ENCODE measurements at places on chromosomes 4 and X.

DNA sequence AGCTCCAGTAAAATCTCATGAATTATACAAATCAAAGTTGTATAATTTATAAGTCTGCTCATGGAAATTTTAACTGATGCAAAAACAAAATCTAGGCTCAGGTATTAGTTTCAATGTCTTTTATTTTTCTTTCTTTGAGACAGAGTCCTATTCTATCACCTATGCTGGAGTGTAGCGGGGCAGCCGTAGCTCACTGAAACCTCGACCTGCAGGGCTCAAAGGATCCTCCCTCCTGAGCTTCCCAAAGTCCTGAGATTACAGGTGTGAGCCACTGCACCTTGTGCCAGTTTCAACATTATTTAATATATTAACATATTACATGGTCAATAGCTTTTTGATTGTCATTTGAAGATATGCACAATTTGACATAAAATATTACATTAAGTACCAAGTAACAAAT lies 678.7 kb downstream of the ARAP2 start:
- no peak for DNase-seq

- no peak for DNase-seq
Measured at GRCh38 chr4:135122457-135122856, 920.9 kb upstream of the PABPC4L start.

DNA sequence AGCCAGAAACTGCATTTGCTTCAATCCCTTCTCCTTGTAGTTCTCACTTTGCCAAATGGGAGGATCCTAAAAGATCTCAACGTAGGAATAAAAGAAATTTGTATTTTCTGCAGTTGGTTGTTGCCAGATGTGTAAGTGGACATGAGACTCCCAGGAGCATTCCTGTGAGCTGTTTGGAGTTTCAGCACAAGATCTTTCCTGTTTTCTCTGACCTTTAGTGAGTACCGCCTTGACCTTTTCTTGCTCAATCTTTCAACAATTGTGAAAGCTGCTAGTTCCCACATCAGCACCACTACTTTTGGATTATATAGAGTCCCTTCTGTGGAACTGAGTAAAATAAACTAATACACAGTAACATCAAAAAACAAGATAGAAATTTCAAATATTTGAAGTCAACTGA lies 683.8 kb upstream of the PABPC4L start:
- no peak for DNase-seq

GRCh38 chr4:5200513-5200912 lies 149.2 kb downstream of the STK32B start:
- DNase-seq, result no peak

DNA sequence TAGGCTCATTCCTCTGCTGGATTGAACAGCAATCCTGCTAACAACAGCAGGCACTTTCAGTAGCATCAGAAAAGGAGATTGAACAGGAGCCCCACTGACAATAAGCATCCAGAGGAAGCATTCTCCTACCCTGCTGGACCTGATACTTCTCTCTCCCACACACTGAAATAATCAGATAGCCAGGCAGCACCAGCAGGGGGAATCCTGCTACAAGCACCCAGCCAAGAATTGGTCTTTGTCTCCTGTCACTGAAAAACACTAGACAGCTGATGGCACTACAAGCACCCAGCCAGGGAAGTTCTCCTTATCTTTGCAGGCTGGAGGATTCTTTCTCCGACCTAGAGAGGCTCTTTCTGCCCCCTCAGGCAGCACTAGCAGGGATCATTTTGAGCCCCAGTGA lies 444.3 kb upstream of the GRIA3 start:
- DNase-seq, result no peak

- DNase-seq, result no peak
Measured at GRCh38 chr4:88467392-88467791, 10.5 kb downstream of the HERC5 start.

GRCh38 chr4:138680989-138681604 lies 334.5 kb upstream of the NOCT start:
- DNase-seq, result no peak

GRCh38 chr4:84218031-84218430 lies 281.1 kb downstream of the NKX6-1 start:
- DNase-seq, result no peak

- no peak for DNase-seq
Measured at GRCh38 chrX:124736553-124737270, 390.3 kb downstream of the SH2D1A start.

- DNase-seq, result no peak
Measured at GRCh38 chr4:128311659-128312403, 24.2 kb upstream of the PGRMC2 start.

GRCh38 chrX:71067712-71068043 lies 456 bp downstream of the SNX12 start:
- no peak for DNase-seq

GRCh38 chr4:112818594-112818965 lies 181.6 kb downstream of the LARP7 start:
- DNase-seq, result no peak

GRCh38 chrX:34877436-34877835 lies 65.2 kb upstream of the FAM47B start:
- DNase-seq, result no peak

DNA sequence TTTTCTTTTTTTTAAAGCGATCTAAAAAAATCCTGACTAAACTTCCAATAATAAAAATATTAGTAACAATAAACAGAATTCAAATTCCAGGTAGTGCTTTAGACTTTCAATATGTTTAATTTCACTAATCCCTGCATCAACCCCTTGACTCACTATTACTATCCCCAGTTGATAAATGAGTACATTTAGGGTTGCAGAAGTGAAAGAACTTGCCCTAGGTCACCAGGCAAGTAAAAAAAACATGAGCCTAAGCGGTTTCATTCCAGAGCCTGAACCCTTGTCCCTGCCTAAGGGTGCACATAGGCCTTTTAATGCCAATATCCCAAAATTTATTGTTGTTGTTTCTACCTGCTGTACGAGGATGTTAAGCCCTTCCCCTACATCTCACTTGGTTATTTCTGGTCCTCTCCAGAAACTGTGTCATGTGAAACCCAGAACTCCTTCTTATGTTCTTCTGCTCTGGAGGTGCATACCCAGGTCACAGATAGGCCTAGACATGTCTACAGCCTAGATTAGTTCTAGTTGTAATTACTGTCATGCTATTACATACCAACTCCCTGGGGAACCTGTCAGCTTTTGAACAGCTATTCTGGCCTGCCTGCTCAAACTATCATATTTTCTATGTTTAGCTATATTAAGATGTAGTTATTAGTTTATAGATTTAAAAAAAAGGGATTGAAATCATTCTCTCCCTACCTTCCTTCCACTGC lies 244.5 kb upstream of the PITX2 start:
- DNase-seq, result no peak

DNA sequence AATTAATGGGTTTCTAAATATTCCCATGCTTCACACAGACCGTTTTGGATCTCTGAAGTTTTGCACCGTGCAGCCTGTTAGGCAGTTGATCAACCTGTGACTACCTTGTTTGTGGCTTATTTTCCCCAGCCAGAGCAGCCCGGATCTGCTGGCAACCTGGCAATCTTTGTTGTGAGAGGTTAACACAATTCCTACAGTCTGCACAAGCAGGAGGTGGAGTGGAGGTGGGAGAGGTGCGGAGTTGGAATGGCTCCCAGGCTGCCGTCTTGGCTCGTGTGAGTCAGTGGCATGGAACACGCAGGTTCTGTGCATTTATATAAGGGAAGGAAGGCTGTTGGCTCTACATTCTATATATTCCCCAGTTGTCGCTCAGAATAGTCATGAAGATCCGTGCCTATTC lies 70.9 kb upstream of the STOX2 start:
- no peak for DNase-seq

- DNase-seq, result no peak
Measured at GRCh38 chr4:129233691-129234090, 137.7 kb downstream of the C4orf33 start.

DNA sequence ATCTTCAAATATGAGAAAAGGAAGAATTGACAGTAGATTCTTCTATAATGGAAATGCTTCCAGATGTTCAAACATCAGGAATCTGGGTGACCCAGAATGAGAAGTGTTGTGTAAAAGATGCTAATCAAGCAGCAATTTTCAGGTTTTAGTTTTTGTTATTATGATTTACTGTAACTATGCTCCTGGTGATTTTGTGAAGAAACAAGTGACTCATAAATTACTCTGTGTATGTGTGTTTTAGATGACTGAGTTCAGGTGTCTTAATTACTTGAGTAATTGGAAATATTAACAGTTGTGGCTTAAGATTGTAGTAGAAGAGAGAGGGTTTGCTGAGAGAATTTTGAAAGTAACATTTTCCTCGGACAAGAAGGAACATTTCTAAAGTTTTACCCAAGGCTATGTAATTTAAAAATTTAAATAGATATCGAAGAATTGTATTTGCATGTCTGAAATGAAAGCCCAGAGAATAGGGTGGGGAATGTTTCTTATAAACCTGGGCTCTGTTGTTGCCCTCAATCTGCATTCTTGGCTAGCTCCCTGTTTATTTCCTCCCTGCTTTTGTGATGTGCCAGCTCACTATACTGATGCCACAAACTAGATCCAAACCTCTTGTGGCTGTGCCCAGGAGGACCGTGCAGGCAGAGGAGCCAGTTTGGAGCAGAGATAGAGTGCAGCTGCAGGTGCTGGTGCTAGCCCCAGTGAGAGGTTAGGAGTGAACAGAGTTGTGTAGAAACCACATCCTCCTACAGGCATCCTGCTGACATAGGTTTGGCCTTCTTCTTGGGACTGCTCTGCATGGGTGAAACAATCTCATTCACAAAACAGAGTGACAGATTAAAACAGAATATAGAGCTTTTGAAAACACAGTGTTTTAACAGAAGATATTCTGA lies 25.4 kb upstream of the TNIP3 start:
- no peak for DNase-seq

- DNase-seq, result peak; percentile 74
Measured at GRCh38 chr4:159010563-159011260, 92.2 kb upstream of the RAPGEF2 start.

GRCh38 chrX:118666521-118666920 lies 60.9 kb upstream of the IL13RA1 start:
- no peak for DNase-seq

GRCh38 chr4:71377561-71377960 lies 38.7 kb downstream of the SLC4A4 start:
- peak; percentile 66 for DNase-seq

- DNase-seq, result no peak
Measured at GRCh38 chr4:163107754-163108153, 58.9 kb downstream of the NAF1 start.

- DNase-seq, result no peak
Measured at GRCh38 chr4:3481783-3482393, 18.8 kb downstream of the DOK7 start.

DNA sequence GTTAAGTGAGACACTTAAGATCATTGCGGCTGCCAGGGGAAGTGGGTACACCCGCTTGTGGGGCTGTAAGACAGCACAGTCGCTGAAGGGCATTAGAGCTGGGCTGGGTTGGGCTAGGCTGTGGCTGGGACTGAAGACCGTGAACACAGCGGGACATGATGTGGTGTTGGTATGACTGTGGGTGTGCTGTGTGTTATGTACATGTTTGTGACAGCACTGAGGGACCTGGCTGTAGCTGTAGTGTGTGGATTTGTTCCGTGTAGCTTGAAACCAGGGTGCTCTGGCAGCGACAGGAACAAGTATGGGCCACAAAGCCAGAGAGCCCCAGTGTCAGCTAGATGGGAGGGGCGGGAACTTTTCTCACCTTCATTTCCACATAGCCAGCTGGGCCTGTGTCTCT lies 82.1 kb downstream of the NHSL2 start:
- DNase-seq, result no peak

GRCh38 chrX:134990801-134991481 lies at the start of gene SMIM10:
Gene SMIM10, plus strand, starts transcription at chrX:134990991. Its CDS starts 105 bp downstream, at chrX:134991096.
- DNase-seq, result no peak

DNA sequence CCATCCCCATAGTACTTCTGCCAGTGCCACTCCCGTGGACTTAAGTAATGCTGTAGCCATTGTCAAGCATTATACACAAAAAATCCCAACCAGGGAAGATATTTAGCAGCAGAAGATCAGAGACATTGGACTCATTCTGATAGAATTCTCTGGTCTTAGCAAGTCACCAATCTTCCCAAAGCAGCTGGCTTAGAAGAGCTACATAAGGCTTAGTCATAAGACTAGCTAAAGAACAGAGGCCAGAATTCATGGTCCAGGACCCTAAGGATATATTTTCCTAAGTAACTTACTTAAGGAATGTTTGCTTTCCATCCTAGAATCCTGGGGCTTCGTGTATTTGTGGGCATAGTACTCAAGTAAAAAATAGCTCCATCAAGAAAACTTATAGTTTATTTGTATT lies 100.3 kb upstream of the SLIT2 start:
- no peak for DNase-seq

GRCh38 chr4:95701500-95702170 lies 138.3 kb upstream of the PDHA2 start:
- DNase-seq, result no peak

DNA sequence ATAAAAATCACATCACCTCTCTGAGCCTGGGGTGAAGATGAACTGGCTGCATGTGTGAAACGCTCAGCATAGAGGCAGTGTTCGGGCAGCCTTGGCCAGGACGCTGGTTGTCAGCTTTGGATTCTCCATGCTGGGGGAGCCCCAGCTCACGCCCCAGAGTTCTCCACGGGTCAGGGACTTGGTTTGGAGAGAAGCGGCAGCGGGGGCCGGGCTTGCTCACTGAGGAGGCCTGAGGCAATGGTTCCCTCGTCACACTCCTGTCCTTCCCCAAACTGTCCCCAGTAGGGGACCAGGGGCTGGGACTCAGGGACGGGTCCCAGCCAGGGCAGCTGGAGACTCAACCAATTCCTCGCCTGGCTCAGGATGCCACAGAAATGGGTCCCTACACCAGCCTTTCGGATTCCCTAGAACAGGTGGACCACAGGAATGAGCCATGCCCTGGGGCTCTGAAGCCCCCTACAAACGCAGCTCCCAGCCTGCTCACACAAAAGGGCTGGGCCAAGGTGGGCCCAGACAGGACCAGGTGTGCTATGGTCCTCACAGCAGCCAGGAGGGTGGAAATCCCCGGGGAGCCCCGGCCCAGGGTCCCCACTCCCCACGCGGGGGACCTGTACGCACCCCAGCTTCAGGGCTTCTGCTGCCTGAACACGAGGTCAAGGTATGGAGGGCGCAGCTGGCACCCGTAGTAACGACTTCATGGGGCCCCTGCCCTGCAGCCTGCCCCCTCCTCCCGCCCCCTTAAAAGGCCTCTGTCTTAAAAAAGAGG lies 1.4 kb downstream of the MXD4 start:
- no peak for DNase-seq

- no peak for DNase-seq
Measured at GRCh38 chr4:168612450-168613135, 115.7 kb downstream of the PALLD start.

- no peak for DNase-seq
Measured at GRCh38 chr4:67436742-67437141, 108.6 kb downstream of the CENPC start.

GRCh38 chr4:33060674-33061542 lies 2340.7 kb downstream of the PCDH7 start:
- DNase-seq, result no peak
